ENCODE measurements at places on chromosomes 1 and 21.

- DNase-seq = no peak
Measured at GRCh38 chr1:10080523-10080922, 47.8 kb downstream of the UBE4B start.

DNA sequence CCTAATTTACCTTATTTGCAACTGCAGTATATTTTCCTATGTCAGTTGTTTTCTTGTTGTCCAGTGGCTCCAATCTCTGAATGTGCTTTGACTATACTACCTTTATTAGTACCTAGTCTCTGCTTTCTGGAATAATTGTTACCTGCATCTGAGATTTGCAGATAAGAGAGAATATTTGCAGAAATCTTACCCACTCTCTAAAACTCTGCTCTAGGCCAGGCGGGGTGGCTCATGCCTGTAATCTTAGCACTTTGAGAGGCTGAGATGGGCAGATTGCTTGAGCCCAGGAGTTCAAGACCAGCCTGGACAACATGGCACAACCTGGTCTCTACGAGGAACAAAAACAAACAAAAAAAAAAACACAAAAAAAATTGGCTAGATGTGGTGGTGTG, 2.0 kb upstream of the SYDE2 start:
- DNase-seq = no peak

DNA sequence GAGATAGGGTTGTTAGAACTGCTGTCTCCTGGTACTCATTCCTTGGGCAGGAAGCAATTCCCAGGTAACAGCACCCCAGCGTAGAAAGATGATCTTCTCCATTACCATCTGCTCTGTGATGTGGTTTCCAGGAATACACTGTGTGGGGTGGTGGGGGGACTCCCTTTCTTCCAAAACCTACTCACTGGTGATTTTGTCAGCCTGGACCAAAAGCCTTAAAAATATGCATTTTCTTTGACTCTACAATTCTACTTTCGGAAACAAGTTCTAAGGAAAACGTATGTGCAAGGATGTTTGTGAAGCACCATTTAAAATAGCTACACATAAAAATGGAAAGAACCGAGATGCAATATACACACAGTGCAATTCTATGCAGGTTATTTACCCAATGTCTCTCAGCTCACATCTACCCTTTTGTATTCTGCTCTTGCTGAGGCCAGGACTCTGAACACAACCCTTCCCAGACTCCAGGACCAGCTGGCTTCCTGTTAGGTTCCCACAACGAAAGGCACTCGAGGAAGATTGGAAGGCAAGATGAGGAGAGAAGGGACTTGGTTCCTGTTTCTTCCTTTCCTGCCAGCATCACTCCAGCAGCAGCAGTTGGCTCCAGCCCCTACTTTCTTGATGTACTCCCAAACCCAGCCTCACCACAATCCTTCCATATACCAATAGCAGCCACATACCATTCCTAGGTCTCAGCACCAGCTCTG, 33.0 kb upstream of the GJB5 start:
- DNase-seq = no peak

GRCh38 chr1:104874044-104874443, 1124.3 kb downstream of the AMY1C start:
- no peak for DNase-seq

GRCh38 chr21:27840262-27840661, 873.4 kb upstream of the ADAMTS5 start:
- DNase-seq = no peak

GRCh38 chr1:14606632-14607031, 8.1 kb downstream of the KAZN start:
- no peak for DNase-seq

DNA sequence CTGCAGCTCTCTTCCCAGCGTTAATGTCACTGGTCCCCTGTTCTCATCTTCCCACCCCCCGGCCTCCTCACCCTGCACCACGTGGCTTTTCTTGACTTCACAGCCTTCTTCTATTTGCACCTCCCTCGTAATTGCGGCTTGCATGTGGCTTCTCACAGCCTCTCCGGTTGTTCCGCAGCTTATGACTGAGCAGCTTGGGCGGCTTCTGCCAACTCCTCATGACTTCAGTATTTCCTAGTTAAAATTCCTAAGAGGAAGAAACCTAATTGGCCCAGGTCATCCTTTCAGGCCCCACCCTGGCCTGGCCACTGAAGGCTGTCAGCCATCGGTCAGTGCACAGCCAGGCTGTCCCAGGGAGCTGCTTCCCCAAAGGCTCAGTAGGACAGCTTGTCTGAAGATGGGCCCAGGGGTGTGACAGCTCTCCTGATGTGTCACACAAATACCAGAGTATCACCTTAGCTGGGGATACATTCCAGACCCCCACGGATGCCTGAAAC, 8.6 kb upstream of the RERE start:
- no peak for DNase-seq

DNA sequence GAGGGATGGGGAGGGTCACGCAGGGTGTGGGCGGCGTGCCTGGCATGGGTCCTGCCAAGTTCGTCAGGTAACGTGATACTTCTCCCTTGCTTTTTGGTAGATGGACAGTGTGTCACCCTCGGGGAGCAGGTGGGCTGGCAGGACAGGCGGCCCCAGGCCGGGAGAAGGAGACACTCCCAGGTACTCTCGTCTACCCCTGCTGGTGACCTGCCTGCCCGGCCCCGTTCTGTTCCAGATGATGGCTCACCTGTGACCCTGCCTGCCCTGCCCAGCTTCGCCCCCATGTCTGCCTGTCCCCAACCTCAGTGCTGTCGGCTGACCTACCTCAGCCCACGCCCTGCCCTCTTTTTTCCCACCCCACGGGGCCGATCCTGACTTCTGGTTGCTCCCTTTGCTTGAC, 144.7 kb downstream of the PCBP3 start:
- no peak for DNase-seq

GRCh38 chr1:21258331-21259134, 31.7 kb downstream of the ECE1 start:
- DNase-seq = no peak

DNA sequence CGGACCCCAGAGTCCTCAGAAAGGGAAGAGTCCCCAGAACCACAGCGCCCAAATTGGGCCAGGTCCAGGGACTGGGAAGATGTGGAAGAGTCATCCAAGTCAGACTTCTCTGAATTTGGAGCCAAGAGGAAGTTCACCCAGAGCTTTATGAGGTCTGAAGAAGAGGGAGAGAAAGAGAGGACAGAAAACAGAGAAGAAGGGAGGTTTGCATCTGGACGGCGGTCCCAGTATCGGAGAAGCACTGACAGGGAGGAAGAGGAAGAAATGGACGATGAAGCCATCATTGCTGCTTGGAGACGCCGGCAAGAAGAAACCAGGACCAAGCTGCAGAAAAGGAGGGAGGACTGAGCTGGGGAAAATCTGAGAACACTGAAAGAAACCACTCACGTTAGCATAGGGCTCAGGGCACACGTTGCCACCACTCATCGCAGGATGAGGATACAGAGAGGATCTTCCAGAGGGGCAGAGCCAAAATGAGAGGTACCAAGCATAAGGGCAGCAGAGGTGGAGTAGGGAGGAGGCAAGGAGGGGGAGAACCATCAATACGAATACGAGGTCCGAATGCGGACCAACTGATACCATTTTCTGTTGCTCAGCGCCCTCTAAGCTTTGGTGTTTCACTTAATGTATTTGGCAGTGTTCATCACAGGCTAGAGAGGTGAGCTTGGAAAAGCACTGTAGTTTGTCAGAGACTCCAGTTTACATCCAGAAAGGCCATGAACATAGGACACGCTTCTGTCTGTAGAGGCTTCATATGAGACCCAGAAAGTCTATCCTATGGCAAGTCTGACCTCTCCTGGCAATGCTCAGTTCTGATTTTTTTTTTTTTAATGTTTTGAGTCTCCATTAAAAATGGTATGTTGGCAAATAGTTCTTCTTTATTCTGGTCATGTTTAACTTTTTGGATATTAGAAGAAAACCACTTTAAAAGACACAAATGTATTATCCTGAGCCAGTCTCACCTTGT, 34.7 kb downstream of the STYXL2 start:
- DNase-seq = no peak

DNA sequence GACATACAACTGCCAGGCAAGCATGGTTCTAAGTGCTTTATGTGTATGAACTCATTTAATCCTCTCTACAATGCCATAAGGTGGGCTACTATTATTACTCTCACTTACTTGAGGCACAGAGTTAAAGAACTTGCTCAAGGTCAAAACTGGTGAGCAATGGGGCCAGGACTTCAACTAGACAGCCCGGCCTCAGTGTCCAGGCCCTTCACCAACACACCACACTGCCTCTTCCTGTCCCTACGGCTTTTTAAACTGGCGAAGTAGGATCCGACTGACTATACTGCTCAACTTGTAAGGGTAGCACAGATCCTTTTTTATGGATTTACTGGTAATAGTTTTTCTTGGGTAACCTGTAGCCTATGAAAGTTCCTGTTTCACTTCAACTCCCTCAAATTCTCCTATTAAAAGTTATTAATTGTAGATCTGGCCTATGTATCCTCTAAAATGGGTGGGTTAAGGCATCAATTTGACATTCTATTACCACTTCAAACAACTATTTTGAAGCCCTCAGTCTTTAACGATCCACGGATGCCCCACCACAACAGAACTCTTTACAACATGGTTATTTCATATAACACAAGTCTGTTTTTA, 4.3 kb downstream of the ERRFI1 start:
- no peak for DNase-seq

- DNase-seq = no peak
Measured at GRCh38 chr21:43370888-43371570, 55.9 kb downstream of the SIK1 start.

- no peak for DNase-seq
Measured at GRCh38 chr1:157966031-157966537, 27.4 kb upstream of the KIRREL1 start.

DNA sequence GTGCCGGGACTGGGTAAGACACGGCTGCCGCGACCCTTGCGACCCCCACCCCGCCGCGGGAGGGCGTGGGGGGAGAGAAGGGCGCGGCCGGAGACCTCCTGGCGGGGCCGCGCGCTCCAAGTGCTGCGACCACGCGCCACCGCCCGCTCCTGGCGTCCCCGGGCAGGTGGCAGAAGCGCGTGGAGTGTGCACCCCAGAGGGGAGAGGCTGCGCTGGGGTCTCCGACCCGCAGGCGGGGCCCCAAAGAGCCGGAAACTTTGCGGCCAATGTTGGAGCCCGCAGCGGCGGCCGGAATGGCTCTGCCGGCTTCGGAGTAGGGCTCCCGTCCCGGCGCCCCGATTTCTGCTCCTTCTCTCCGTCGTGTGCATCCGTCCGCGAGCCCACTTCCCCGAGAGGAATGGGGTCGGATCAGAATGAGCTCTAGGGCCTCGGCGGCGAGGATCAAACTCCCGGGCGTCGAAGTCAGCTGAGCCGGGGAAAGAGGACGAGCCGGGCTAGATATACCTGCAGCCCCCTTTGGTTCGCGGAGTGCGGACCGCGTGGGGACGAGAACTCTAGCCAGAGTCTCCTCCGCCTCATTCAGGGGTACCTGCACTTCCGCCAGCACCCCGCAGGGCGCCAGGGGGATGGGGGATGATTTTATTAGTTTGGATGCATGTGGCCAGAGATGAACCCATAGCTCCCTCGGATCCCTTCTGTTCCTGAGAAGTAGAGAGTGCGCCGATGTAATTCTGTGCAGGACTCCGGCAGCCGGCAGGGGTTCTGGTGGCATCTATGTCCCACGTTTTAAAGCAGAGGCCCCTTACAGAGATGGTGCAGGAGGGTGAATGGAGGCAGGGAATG, 751 bp downstream of the STUM start:
- DNase-seq = no peak

DNA sequence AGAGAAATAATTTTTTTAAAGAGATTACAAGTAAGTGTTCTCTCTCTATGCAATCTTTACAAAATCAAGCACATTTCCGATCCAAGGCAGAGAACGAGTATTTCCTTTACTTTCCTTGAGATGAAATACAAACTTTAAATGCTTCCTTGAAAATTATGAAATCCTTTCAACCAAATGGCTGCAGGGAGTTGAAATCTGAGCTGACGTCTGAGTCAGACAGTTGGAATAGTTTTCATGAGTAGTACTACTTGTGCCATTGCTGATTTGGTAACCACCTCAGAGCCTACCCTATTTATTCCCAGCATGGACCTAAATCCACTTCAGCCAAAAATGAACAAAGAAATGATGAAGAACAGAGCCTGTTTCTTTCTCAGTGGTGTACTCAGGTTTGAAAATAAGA, 183.6 kb downstream of the GIPC2 start:
- DNase-seq = no peak

DNA sequence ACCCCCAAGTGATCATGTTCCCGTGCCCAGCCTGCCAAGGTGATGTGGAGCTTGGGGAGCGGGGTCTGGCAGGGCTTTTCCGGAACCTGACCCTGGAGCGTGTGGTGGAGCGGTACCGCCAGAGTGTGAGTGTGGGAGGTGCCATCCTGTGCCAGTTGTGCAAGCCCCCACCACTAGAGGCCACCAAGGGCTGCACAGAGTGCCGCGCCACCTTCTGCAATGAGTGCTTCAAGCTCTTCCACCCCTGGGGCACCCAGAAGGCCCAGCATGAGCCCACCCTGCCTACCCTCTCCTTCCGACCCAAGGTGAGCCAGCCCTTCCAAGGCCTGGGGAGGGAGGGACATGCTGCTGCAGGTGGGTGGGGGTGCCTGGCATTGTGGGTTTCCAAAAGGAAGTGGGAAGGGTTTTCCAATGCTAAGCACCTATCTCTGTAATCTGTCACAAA, 2.3 kb downstream of the TRIM46 start:
- DNase-seq = peak; percentile 10

DNA sequence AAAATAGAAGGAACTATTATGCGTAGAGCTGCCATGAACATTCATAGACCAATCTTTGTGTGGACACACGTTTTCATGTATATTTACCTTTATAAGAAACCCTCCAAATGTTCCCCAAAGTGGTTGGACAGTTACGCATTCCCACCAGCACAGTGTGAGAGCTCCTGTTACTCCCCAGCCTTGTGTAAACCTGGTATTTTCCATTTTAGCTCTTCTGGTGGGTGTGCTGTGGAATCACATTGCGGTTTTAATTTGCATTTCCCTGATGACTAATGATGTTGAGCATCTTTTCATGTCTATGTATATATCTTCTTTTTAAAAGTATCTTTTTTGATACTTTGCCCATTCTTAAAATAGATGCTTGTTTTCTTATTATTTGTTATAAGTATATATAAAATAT, 3.2 kb upstream of the UBASH3A start:
- no peak for DNase-seq

DNA sequence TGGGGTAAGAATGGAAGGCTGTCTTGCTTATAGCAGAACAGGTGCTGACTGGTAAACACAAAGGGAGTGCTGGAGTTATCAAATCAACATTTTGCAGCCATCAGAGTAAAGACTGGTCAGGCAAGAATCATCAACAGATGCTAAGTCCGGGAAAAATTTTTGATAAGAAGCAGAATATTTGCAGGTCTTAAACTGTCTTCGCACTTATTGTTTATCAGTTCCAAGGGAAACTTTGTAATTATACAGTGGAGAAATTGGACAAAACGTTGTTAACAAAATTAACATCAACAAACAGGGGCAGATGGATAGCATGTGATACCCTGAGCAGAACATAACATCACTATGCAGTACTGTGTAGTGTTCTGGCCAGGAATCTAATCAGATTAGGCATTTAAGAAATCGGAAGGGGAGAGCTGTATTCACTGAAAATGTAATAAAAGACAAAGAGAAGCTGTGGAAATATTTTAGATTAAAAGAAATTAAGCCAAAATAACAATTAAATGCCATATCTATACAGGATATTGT, 127.1 kb downstream of the DAB1 start:
- DNase-seq = no peak

Data from stimulated activated CD4-positive, alpha-beta T cell treated with anti-CD3 and anti-CD28 coated beads, Interleukin-4, amount 100 ng/mL, for 48 hours (primary cell).